Activated naive CD4-positive, alpha-beta T cell treated with anti-CD3 and anti-CD28 coated beads, Interleukin-2, amount 10 ng/mL, durations not matched to agents 5 hours and 36 hours (primary cell): ENCODE measurements at places on chromosomes 13 and 19. TPM values are rescaled to one million over a fixed set of nuclear protein-coding genes. Genes with fewer than 3 reads are reported as not detected.

Gene SPATA13
- 66.1 TPM for total RNA-seq

Gene CD70
- 6.7 TPM for total RNA-seq

Gene CEACAM3
- total RNA-seq: not detected

Gene ZNF566
- total RNA-seq: 11.2 TPM

Gene FFAR2
- not detected for total RNA-seq

Gene ZNF626
- total RNA-seq: 11.5 TPM

Gene C13orf42
- total RNA-seq: not detected

Gene VPS36
- 46.5 TPM for total RNA-seq

Gene MAST1
- total RNA-seq: 0.88 TPM

Gene WDR62
- total RNA-seq: 23.7 TPM

Gene SULT2B1
- total RNA-seq: 0.17 TPM

Gene PNMA8C
- total RNA-seq: not detected

Gene PCDH17
- total RNA-seq: not detected

Gene ZNF709
- total RNA-seq: 3.2 TPM

Gene TMEM255B
- 1.0 TPM for total RNA-seq

Gene CEACAM7
- not detected for total RNA-seq

Gene KLF1
- total RNA-seq: not detected

Gene NOTCH3
- total RNA-seq: 0.12 TPM

Gene SMIM44
- total RNA-seq: not detected

Gene LILRB3
- 4.9 TPM for total RNA-seq

Gene ZNF730
- 0.14 TPM for total RNA-seq

Gene ZNF829
- 5.9 TPM for total RNA-seq

Gene ECSIT
- total RNA-seq: 23.5 TPM

Gene KLK2
- total RNA-seq: not detected

Gene TSSK6
- total RNA-seq: 4.7 TPM

Gene ZNF583
- total RNA-seq: 6.7 TPM

Gene SUPT5H
- 151 TPM for total RNA-seq

Gene PEAK3
- total RNA-seq: 0.36 TPM

Gene TEX101
- not detected for total RNA-seq

Gene NKPD1
- 0.24 TPM for total RNA-seq

Gene PRODH2
- not detected for total RNA-seq

Gene FAM174C
- 51.2 TPM for total RNA-seq

Gene TUBA3C
- total RNA-seq: not detected

Gene GJA3
- 0.05 TPM for total RNA-seq

Gene IQCN
- total RNA-seq: 6.0 TPM

Gene LYPD5
- 1.2 TPM for total RNA-seq

Gene VWA8
- total RNA-seq: 17.4 TPM

Gene KLK12
- total RNA-seq: not detected

Gene NAPSA
- 3.0 TPM for total RNA-seq

Gene CRB3
- 1.3 TPM for total RNA-seq

Gene CAPS
- 22.1 TPM for total RNA-seq

Gene DPF1
- 0.51 TPM for total RNA-seq

Gene IFNL1
- total RNA-seq: not detected

Gene TBXA2R
- total RNA-seq: 3.8 TPM

Gene KCNC3
- total RNA-seq: 4.9 TPM

Gene METTL21C
- total RNA-seq: not detected

Gene CEACAM19
- 0.48 TPM for total RNA-seq

Gene ICAM1
- total RNA-seq: 13.9 TPM

Gene SBSN
- not detected for total RNA-seq

Gene CASP14
- total RNA-seq: not detected

Gene CYP2B6
- total RNA-seq: not detected

Gene THSD8
- 12.6 TPM for total RNA-seq

Gene DYRK1B
- total RNA-seq: 14.1 TPM

Gene SSC5D
- 0.53 TPM for total RNA-seq

Gene C19orf81
- total RNA-seq: not detected

Gene TMPRSS9
- total RNA-seq: not detected
